ENCODE measurements at places on chromosomes 1 and 21. TPM values are rescaled to one million over a fixed set of nuclear protein-coding genes. Genes with fewer than 3 reads are reported as not detected.

- no peak for DNase-seq
Observed at GRCh38 chr1:44312399-44313196, 42.5 kb downstream of the ERI3 start.

DNA sequence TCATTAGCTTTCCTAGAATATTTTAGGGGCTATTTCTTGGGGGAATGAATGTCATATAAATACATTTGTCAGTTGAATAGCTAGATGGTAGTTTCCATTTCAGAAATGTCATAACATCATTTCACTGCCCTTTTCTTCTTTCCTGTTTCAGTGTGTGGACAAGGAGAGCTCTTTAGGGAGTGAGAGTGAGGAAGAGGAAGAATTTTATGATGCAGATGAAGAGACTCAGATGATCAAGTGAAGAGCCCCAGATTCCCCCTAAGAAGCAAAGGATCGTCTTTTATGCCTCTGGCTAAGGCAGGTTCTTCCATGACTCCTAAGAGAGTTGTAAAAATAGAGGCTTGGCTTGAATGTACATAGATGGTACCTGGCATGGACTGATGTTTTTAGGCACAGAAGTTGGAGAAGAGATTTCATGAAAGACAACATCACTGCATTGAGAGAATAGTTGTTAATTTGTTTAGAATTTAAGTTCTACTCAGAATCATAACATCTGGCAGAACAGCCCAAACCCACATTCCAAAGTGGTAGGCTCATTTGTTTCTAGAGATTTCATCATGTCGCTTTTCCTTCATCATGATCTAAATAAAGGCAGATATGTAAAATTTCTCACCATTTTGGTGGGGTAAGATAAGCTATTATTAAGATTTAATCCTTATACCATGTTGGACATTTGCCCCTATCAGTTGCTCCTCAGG is 44.2 kb upstream of the MAB21L3 start:
- DNase-seq, result no peak

DNA sequence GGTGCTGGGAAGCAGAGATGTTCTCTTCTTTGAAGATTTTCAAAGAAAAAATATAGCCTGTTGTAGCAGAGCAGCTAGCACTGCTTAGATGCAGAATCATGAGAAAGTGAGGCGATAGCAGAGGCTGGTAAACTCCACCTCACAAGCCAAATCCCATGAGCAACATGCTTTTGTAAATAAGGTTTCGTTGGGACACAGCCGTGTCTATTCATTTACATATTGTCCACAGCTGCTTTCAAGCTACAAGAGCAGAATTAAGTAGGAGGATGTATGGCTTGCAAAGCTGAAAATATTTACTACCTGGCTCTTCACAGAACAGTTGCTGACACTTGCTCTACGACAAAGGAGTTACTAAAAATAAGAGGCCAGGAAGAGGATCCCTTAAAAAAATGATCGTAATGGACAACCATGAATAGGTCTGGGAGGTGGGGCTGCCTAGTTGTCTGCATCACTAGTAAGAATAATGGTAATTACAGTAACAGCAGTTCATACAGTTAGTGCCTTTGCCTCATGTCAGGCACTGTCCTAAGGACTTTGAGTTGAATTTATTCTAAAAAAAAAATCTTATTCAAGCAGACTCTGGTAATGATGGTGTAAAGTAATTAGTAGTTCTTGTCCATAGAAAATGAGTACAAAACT is 622.0 kb downstream of the KIF26B start:
- no peak for DNase-seq

DNA sequence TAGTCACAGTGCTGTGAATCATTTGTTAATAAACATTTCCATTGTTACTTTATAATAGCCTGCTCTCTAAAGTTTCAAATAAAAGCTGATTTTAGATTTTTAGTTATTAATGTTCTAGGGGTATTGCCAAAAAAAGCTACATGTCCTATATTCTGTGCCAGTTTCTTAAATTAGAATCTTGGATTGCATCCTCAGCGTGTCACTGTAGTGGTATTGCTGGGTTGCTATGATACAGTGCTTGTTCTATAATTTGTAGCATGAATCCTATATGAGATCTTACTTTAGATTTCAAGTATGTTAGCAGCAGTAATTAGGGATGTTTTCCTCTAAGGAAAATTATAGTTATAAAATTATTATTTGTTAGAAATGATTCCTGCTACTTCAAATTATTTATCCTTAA is 16.4 kb downstream of the PPP2R5A start:
- DNase-seq, result no peak

KCNJ9 gene
- not detected for total RNA-seq

TTC39A gene
- 18.0 TPM for total RNA-seq

All from left ventricle myocardium superior (tissue), 1 donor.